PC-3 (cell line): ENCODE measurements at places on chromosomes 2 and 18. TPM values are rescaled to one million over a fixed set of nuclear protein-coding genes. Genes with fewer than 3 reads are reported as not detected.

DNA sequence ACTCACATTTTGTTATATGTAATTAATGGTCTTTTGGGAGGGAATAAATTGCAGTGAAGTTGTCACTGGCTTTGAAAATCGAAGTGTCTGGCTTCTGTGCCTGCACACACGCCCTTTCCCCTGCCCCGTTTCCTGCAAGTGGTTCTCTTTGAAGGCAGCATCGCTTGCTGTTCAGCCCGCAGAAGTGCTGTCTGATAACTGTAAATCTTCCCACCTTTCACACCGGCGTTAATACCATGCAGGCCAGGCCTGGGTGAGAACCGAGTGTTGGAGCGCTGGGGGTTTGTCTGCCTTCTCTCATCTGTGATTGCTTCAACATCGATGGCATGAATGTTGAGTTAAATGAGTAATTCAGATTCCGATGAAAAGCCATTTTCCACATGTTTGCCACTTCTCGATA is 37.9 kb upstream of the RPL31 start:
- DNase-seq, result no peak

- DNase-seq, result peak; percentile 84
Observed at GRCh38 chr2:187390891-187391290, 57.2 kb downstream of the CALCRL start.

Gene RIOK3
- 35.0 and 41.4 TPM in 2 replicates for total RNA-seq

Gene ST8SIA5
- 0.04 TPM in 1 of 2 replicates, not detected in the other for total RNA-seq

DNA sequence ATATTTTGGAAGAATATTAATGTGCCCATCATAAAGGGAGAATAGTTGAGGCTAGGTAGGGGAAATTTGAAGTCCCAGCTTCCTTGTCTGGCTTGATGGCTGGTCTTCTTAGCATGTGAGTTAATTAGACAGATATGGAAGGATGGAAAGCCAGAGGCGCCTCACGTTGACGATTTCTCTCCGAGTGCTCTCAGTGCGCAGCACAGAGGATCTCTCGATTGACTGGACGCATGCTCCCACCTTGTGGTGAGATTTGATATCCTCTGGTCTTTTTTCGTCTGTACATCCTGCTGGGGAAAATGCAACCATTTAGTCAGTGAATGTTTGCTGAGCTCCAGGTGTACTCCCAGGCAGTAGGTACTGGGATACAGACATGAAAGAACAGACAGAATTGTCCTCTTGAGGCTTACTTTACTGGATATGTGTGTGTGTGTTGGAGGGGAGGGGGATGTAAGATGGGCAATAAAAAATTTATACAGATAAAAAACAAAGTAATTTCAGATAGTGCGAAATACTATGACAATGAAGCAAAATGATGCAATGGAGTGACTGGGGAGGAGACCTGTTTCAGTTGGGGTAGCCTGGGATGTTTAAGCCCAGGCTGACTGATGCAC is 66.9 kb upstream of the ZNG1B start:
- DNase-seq, result peak; percentile 92

Gene SLC35G4
- not detected in 2 replicates for total RNA-seq

- DNase-seq, result no peak
Observed at GRCh38 chr18:79926715-79927606, 24.5 kb downstream of the SLC66A2 start.

Gene DNAJC5G
- total RNA-seq, result not detected in 2 replicates

DNA sequence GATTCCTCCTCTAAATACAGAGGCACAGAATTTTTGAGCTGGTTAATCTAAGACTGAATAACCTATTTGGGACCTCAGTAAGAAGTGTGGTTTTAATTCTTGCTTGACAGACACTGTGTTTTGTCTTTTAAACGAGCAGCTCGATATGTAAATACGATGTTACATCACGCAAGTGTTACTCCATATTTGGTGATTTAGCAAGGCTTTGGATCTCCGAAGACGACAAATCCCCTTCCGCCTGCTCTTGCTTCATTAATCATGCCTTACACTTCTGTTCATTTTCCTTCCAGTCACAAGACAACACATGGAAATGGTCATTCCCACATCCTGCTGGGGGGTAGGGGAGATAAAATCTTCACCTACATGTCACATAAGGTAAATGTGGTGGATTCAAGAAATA is 9.4 kb downstream of the BCL11A start:
- no peak for DNase-seq

DNA sequence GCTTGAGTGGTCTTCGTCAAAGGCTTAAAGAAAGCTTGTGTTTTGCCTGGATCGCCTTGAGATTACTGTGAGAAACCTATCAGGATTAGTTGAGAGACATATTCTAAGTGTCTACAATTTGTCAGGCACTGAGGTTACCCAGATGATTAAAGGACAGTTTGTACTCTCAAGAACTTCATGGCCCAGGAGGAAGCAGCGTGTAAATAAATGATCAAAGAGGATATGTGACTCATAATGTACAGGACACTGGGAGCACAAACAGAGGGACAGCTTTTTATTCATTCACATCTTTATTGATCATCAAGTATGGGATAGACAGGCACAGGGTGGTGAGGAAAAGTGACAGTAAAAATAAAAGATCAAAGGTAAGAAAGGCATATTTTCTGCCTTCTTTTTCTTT is 152.6 kb upstream of the FSHR start:
- no peak for DNase-seq

- DNase-seq, result peak; percentile 48
Observed at GRCh38 chr2:177799531-177799930, 273.0 kb downstream of the PDE11A start.

Gene TFCP2L1
- 2.4 and 3.5 TPM in 2 replicates for total RNA-seq

Gene CCDC88A
- 21.6 and 28.7 TPM in 2 replicates for total RNA-seq

Gene NR4A2
- 12.0 and 13.8 TPM in 2 replicates for total RNA-seq

Gene SPP2
- not detected in 2 replicates for total RNA-seq

Gene ONECUT2
- total RNA-seq, result 1.0 and 1.1 TPM in 2 replicates

DNA sequence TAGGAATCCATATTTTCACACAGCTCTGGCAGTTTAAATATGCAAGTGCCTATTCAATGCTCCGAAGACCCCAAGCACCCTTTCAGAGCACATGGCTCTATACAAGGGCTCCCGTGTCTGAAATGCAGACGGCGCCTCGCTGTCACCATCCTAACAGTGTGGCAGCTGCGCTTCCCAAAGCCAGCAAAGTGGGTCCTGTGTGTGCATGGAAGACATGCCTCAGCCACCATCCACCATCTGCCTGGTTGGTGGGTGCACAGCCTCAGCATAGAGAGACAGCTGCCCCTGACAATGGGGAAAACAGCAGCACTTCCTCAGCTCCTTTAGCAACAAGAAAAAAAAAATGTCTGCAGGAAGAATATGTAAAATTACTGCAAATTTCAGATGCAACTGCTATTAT is 218.1 kb downstream of the SP3 start:
- no peak for DNase-seq

- peak; percentile 48 for DNase-seq
Observed at GRCh38 chr2:85954590-85955458, 66.0 kb upstream of the ST3GAL5 start.

DNA sequence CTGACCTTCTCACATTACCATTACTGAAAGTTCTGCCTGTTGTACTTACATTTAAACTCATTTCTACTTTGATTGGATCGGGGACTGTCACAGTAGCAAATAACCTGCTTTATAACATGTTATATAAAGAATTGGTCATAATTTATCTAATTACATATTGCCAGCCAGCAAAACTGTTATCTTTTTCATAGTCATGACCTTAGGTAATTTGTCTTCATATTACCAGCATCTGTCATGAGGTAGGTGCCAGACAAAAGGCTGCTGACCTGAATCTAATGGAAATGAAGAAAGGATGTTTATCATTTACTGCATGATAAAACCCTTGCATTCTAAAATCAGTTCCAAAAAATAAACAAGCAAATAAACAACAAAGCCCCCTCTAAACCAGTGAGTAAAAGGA is 89.4 kb upstream of the LRP1B start:
- no peak for DNase-seq

GRCh38 chr2:212465456-212465855 is 73.1 kb downstream of the ERBB4 start:
- no peak for DNase-seq

- no peak for DNase-seq
Observed at GRCh38 chr18:13627639-13628038, 98.7 kb downstream of the FAM210A start.

DNA sequence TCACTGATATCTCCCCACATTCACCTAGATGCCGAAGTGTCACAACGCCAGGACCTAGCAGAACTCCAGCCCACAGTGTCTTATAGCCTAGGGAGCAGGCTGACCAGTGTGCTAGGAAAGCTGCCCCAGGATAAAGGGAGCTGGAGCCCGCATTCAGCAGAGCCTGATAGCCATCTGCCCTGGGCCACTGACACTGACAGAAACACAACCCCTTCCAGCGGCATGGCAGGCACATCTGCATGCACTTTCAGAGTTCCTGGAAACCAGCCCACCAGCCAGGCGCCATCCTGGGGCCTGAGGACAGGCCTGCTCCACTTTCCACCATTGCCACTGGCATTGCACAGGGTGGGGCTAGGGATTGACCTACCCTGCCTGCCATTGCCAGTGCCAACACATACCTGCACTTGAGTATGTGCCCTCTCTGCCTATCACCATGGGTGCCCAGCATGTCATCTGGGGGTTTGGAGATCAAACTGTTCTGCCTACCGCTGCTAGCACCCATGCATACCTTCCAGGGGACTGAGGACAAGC is 290.1 kb upstream of the KLHL14 start:
- no peak for DNase-seq

DNA sequence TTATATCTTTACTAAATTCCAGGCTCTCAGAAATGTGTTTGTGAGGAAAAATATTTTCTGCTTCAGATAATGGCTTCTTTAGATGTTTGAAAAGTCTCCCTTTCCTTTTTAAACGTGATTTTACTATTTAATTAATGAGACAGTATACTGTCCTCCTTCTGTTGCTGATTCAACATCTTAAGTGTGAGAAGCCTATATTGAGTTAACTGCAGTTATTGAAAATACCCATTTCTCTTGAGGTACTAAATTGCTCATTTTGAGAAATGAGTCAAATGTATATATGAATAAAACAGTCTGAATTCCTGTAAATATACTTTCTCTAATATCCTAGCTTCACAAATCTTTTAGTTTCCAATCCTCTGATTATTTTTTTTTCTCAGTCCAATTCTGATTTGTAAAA is 470.2 kb downstream of the PTPRM start:
- DNase-seq, result no peak

Gene TUBB8B
- total RNA-seq, result not detected in 2 replicates

Gene DSC3
- total RNA-seq, result 11.1 and 14.6 TPM in 2 replicates

Gene FIGN
- total RNA-seq, result 1.3 and 1.5 TPM in 2 replicates

- DNase-seq, result peak; percentile 61
Observed at GRCh38 chr18:9951022-9951859, 37.4 kb downstream of the VAPA start.
